ENCODE measurements at places on chromosomes 6 and 20.

GRCh38 chr6:29524044-29524443, 35.5 kb downstream of the UBD start:
- no peak for DNase-seq

GRCh38 chr6:121732641-121733040, 297.2 kb downstream of the GJA1 start:
- no peak for DNase-seq

GRCh38 chr6:141877275-141877983, 255.3 kb upstream of the GJE1 start:
- no peak for DNase-seq

- no peak for DNase-seq
Measured at GRCh38 chr6:132768051-132768517, 10.4 kb upstream of the VNN2 start.

- DNase-seq: peak; percentile 11
Measured at GRCh38 chr6:35177596-35177995, 36.2 kb upstream of the SCUBE3 start.

- no peak for DNase-seq
Measured at GRCh38 chr6:141736104-141736503, 396.6 kb upstream of the GJE1 start.

GRCh38 chr6:156776470-156776839, 723 bp upstream of the ARID1B start:
- no peak for DNase-seq

DNA sequence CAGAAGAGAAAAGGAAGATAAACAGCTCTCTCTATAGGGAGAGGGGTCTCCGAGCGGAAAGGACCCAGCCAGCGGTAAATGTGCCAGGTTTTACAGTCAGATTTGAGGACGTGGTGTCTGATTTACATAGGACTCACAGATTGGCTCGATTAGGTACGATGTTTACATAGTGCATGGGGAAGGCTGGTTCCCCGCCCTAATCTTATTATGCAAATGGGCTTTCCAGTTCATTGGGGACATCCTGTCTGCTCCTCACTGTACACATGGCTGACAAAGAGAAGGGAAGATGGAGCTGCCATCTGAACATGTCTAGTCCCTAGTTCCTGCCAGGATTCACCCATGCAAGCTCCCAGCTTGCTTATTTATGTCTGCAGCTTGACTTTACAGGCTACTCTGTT, 119.9 kb downstream of the RNF144B start:
- DNase-seq: no peak

GRCh38 chr6:118843685-118844390, 50.1 kb upstream of the ASF1A start:
- no peak for DNase-seq

DNA sequence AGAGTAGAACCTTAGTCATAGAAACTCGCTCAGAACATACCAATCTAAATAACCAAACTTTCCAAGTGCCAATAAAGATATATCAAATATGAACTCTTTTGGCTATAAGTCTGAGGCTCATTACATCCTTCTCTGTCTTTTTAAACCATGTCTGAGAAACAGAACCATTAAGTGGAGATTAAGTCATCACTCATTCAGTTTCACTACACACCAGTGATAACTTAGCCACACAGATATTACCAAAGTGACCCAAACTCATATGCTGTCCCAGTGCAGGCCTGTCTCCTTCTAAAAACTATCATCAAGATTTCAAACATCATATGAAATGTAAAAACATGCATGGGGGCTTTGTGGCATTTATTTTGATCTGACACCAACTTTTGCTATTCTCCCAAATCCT, 12.0 kb downstream of the GCLC start:
- no peak for DNase-seq

- no peak for DNase-seq
Measured at GRCh38 chr6:75855052-75855451, 106.0 kb downstream of the MYO6 start.

DNA sequence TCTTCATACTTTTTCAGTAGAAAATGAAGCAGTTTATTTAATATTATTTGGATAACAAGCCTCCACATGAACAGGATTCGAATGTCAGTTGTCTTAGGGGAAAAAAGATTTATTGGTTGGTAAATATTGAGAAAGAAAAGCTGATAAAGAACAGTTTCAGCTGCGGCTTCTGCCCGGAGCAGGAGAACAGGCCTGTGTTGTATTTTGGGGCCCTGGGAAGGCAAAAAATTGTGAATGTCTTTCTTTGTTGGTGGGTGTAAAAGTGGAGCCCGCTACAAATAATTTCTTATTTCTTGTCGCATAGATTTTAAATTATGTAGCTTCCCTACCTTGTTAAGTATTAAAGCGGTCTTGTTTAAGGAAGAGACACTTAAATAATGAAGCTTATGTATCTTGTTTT, 90.5 kb upstream of the PAX1 start:
- no peak for DNase-seq

DNA sequence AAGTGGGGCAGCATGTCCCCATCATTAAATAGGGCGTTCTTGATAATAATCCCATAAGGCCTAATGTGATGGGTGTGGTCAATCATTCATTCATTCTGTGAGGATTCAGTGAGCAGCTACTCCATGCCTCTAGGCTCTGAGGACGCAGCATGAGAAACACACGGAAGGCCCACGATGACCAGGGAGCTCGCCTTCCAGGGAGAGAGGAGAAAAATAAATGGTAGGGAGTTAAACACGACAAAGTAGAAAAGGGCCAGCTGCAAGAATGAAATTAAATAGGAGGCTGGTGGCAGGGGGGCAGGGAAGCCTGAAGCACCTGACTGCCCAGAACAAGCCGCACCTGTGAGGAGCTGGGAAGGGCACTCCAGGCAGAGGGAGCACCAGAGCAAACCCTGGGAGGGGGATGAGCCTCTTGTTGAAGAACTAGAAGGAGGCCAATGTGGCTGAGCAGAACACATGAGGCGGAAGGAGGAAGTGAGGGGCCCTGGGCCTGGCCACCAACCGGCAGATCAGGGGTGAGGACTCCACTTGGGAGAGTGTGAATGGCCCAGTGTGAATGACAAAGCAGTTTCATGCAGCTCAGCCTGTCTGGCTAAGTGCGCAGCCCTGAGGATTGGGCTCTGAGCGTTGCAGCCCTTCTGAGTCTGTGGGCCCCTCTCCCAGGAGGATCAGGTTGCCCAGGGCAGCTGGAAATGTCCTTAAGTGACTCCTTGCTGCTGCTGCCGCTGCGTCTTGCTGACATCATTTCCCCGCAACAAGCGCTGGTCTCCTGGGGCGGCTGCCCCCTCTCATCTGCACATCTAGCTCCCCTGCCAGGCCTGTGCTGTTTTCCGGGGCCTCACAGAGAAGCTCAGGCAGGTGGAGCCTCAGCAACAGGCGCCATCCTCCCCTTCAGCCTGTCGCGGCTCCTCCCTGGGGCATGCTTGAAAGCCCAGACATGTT, 99.9 kb downstream of the CDH26 start:
- no peak for DNase-seq

GRCh38 chr6:151765444-151765886, 42.0 kb upstream of the ESR1 start:
- DNase-seq: no peak

- DNase-seq: no peak
Measured at GRCh38 chr6:8236956-8237355, 134.6 kb upstream of the EEF1E1 start.

DNA sequence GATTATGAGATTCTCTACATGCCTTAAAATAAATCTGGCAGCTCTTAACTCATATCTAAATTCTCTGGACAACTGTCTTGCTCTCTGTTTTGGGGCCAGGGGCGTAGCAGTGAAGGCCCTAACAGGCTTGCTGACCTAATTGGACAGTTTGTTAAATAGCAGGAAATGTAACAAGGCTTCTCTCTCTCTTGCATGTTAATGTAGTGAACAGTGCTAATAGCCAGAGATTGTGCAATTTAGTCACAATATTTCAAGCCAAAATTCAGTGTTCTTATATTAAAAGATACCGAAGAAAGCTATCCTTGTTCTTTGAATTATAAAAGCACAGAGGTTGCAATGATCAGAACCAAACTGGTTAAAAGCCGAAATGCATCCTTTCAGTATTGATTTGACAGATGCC, 3.0 kb downstream of the PPP1R3D start:
- DNase-seq: no peak

DNA sequence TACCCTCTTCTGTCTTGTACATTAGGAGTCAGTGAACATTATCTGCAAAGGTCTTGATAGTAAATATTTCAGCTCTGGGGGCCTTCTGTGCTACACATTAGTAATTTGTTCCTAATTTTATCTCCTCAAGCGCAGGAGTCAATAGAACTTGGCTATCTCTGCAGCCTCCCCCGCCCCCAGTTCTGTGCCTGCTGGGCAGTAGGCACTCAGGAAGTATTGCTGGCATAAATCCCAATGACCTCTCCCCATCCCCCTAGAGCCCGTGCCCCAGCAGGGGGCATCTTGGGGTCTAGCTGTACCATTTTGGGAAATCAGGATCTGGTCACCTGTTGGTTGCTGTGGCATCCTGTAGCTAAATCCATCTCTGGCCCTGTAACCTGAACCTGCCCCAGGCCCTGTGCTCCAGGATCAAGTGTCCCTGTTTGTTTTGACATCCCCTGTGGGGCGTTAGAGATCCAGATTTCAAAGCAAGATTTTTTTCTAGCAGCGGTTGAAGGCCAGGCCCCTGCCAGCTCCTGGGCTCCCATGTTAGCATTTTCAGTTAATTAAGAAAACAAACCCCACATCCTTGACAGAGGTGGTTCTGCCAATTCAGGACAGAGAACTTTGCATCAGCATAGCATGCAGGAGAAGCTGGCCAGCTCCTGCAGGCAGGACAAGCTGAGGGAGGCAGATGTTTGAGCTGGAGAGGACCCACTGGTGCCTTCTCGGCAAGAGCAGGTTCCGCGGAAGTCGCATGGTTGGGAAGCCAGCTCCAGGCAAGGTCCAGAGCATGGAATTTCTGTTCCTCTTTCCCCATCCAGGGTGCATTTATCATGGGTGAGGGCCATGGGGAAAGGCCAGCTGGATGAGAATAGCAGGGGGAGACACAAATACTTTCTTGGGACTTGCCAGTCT, 32.1 kb downstream of the DAAM2 start:
- no peak for DNase-seq

DNA sequence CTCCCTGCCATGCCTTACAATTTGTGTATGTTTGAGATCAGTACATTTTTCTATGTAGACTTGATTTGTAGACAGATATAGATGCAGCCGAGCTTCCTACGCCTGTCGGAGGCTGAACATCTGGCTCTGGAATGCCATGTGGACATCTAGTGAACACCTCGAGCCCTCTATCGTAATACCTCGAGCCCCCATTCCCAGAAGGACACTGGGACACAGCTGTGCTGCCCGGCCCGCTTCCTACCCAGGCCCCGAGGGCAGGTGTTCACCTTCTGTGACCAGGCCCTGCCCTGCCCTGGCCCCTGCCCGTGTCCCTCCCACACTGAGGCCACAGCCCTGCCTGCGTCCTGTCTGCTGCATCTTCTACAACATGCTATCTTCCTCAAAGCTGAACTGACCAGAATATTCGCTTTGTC, 12.9 kb downstream of the RPS6KA2 start:
- DNase-seq: no peak

GRCh38 chr6:91486200-91486599, 899.3 kb upstream of the MAP3K7 start:
- DNase-seq: no peak

DNA sequence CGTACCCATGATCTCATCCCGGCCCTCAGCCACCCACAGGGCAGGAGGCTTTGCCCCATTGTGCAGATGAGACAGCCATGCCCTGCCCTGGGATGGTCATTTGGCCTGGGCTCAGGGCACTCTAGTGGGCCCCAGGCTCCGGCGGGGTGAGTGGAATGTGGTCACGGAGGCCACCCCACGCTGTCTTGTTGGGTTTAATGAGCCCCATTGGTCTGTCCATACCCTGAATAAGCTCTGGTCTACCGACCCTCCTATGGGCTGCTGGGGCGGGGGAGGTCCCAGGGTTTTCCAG, 50.6 kb downstream of the FGD2 start:
- DNase-seq: no peak

GRCh38 chr20:2382833-2383232, 2.1 kb downstream of the TGM6 start:
- no peak for DNase-seq

DNA sequence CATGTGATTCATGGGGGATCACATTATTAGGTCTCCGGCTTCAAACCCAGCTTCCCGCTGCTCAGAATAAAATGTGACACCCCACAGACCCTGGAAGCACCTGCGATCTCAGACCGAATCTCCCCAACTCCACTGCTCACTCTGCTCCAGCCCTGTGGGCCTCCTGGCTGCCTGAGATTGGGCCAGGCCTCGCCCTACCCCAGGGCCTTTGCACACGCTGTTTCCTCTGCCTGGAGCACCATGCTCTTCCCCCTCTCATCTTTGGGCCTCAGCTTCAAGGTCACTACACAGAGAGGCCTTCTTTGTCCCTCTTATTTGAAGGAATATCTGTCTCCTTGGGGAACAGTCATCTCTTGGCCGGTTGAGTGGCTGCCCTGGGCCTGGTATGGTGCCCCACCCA, 48.8 kb downstream of the RBM38 start:
- DNase-seq: no peak

- DNase-seq: no peak
Measured at GRCh38 chr20:34299556-34300255, 3.4 kb downstream of the AHCY start.

GRCh38 chr6:31676322-31676903, 4.5 kb downstream of the LY6G5C start:
- no peak for DNase-seq

DNA sequence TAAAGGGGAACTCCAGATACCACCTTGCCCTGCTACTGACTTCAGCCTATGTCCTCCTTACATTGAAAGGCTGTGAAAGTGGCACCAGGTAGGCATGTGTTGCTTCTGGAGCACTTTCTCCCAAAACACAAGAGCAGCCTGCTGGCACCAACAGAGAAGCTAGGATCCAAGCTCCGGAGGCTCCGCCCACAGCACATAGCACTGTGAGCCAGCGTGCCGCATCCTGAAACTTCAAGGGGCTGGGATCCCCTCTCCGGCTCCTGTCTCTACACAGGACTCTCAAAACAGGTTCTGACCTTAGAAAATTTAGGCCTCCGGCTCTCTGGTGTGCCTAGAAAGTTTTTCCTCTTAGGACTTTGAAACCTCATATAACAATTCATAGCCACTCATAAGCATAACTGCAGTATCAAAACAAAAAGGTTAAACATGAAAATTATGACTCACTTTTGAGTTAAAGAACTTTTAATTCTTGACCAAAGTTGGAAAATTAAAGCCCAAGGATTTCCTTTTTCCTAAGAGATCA, 41.1 kb downstream of the EZR start:
- no peak for DNase-seq

DNA sequence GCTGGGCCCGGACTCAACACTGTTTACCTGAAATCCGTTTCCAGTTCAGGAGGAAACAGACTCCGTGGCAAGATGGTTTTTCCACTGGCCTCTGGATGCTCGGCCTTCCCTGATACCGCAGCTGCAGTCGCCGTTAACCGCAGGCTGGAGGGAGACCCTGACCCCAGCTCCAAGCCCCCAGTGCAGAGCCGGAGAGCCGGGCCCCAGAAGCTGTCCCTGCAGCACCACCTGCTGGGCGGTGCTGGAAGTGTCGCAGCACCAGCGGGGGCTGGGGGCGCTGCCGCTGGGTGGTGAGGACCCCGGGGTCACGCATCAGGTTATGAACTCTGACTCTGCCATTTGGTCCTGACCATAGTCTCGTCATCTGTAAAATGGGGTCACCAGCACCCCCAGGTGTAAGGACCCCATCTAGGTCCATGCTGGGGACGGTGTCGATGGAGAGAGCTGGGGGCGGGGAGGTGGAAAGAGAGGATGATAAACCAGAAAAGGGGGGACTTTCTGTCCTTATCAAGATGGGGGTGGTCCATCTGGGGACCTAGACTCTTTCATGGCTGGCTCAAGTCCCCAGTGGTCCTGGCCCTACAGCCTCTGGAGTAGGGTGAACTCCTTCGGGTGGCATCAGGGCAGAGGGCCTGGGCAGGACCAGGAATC, 20.8 kb upstream of the CHRNA4 start:
- DNase-seq: no peak

- DNase-seq: no peak
Measured at GRCh38 chr6:15573384-15573783, 89.4 kb downstream of the DTNBP1 start.

All from left forelimb (tissue), 1 donor.